Activated naive CD4-positive, alpha-beta T cell treated with anti-CD3 and anti-CD28 coated beads for 36 hours (primary cell): ENCODE measurements at places on chromosomes 12 and 14. TPM values are rescaled to one million over a fixed set of nuclear protein-coding genes. Genes with fewer than 3 reads are reported as not detected.

The PRKD1 gene
- not detected for total RNA-seq

GRCh38 chr12:93461503-93461902 lies 5.8 kb upstream of the MRPL42 start:
- no peak overlapping the region for H3K4me3 ChIP-seq
- H3K27ac ChIP-seq: no peak overlapping the region
- no peaks in the 10 kb centered on the region for H3K27me3 ChIP-seq
- no peaks in the 10 kb centered on the region for H3K36me3 ChIP-seq

DNA sequence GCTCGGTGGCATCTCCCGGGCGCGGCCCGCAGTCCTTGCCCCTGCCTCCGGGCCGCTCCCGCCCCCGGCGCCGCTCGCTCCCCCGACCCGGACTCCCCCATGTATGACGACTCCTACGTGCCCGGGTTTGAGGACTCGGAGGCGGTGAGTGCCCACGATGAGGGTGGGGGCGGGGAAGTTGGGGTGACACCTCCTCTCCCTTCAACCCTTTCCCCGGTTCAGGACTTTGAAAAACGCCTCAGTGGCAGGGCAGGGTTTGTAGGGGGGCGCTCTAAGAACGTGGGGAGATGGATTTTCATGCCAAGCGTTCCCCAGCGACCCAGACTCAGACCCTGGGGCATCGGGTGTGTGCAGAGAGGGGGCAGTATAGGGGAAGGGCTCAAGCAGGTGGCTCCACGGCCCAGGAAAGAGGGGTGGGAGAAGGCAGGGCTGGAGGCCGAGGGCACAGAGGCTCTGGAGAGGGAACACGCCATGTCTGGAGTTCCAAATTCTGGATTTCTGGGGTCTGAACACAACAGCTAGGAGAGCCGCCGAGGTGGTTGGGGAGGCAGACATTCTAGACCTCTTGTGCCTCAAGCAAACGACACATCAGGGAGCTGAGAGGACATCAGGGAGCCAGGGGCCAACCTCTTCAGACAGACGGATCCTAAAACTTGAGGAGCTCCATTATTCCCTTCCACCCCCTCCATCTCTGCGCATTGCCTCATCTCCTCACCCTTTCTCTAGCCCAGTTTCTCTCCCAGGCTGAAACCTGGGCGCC lies 715 bp downstream of the CACNB3 start:
- peaks cover 23% of the 10 kb centered on the region for H3K4me1 ChIP-seq
- H3K36me3 ChIP-seq: no peaks in the 10 kb centered on the region
- DNase-seq: peak; percentile 69
- H3K4me3 ChIP-seq: peak overlapping the region; percentile 71

GRCh38 chr12:8628731-8629130 lies 16.1 kb upstream of the AICDA start:
- H3K36me3 ChIP-seq: no peaks in the 10 kb centered on the region
- peaks cover 2% of the 10 kb centered on the region for H3K27me3 ChIP-seq
- no peaks in the 10 kb centered on the region for H3K4me1 ChIP-seq
- no peak for DNase-seq
- H3K27ac ChIP-seq: no peak overlapping the region

- DNase-seq: no peak
- H3K4me3 ChIP-seq: no peak overlapping the region
- H3K27ac ChIP-seq: no peak overlapping the region
Observed at GRCh38 chr12:23049180-23049579, 424.2 kb downstream of the ETNK1 start.
